Neural progenitor cell (in vitro differentiated cells): ENCODE measurements at places on chromosomes 16 and 17. TPM values are rescaled to one million over a fixed set of nuclear protein-coding genes. Genes with fewer than 3 reads are reported as not detected.

The CCR7 gene
- 0.37 TPM in 1 of 2 replicates, not detected in the other for total RNA-seq

The CLDN6 gene
- total RNA-seq: 31.6 and 60.0 TPM in 2 replicates

The CEP20 gene
- 50.5 and 101 TPM in 2 replicates for total RNA-seq

The PITPNM3 gene
- total RNA-seq: 2.8 and 5.0 TPM in 2 replicates

The NOTUM gene
- 0.25 TPM in 1 of 2 replicates, not detected in the other for total RNA-seq

The GPRC5B gene
- total RNA-seq: 21.1 and 32.2 TPM in 2 replicates

The RAI1 gene
- 18.0 and 27.4 TPM in 2 replicates for total RNA-seq

The SRCAP gene
- total RNA-seq: 4.6 and 8.8 TPM in 2 replicates

The TBC1D3I gene
- total RNA-seq: 0.22 TPM in 1 of 2 replicates, not detected in the other

The BPTF gene
- total RNA-seq: 95.6 and 129 TPM in 2 replicates

The LGALS9B gene
- total RNA-seq: not detected in 2 replicates

The NBR1 gene
- total RNA-seq: 67.4 and 76.5 TPM in 2 replicates

The OR4D1 gene
- total RNA-seq: 0.13 and 0.37 TPM in 2 replicates

The CSH2 gene
- not detected in 2 replicates for total RNA-seq

The MYO15B gene
- total RNA-seq: 10.2 and 17.1 TPM in 2 replicates

The UMOD gene
- not detected in 2 replicates for total RNA-seq

The CFAP119 gene
- 0.56 and 8.0 TPM in 2 replicates for total RNA-seq

The TMC8 gene
- 0.09 TPM in 1 of 2 replicates, not detected in the other for total RNA-seq

The EXOC3L1 gene
- not detected in 2 replicates for total RNA-seq

The DHRS7C gene
- not detected in 2 replicates for total RNA-seq

The COTL1 gene
- total RNA-seq: 46.9 and 93.7 TPM in 2 replicates

The HEATR9 gene
- not detected in 2 replicates for total RNA-seq

The DRC7 gene
- total RNA-seq: 0.41 and 0.84 TPM in 2 replicates

The IL21R gene
- 0.53 TPM in 1 of 2 replicates, not detected in the other for total RNA-seq

The KRTAP1-1 gene
- not detected in 2 replicates for total RNA-seq

The SRL gene
- 0.06 and 0.22 TPM in 2 replicates for total RNA-seq

The RBFOX1 gene
- 1.2 and 1.5 TPM in 2 replicates for total RNA-seq

The VMO1 gene
- total RNA-seq: 0.31 TPM in 1 of 2 replicates, not detected in the other

The SPNS3 gene
- not detected in 2 replicates for total RNA-seq

The SDR42E1 gene
- total RNA-seq: 0.12 and 0.37 TPM in 2 replicates

The MILR1 gene
- not detected in 2 replicates for total RNA-seq

The CD300A gene
- total RNA-seq: 0.28 TPM in 1 of 2 replicates, not detected in the other

The CFAP97D1 gene
- not detected in 2 replicates for total RNA-seq

The DNAH2 gene
- 0.09 and 0.28 TPM in 2 replicates for total RNA-seq

The RDM1 gene
- total RNA-seq: 22.8 and 28.8 TPM in 2 replicates

The DOC2B gene
- total RNA-seq: 0.31 and 0.34 TPM in 2 replicates

The NME1 gene
- 89.5 and 95.1 TPM in 2 replicates for total RNA-seq

The GRAPL gene
- not detected in 2 replicates for total RNA-seq

The PCYT2 gene
- total RNA-seq: 6.8 and 17.0 TPM in 2 replicates

The GP1BA gene
- not detected in 2 replicates for total RNA-seq

The THUMPD1 gene
- 90.7 and 95.8 TPM in 2 replicates for total RNA-seq

The CLEC19A gene
- 1.9 and 8.2 TPM in 2 replicates for total RNA-seq
